Naive thymus-derived CD4-positive, alpha-beta T cell (primary cell): ENCODE measurements at places on chromosomes 6 and 20. TPM values are rescaled to one million over a fixed set of nuclear protein-coding genes. Genes with fewer than 3 reads are reported as not detected.
A peak's percentile ranks its signal among the peaks of the same experiment; 100 is the strongest.

Gene FAM209B
- polyA plus RNA-seq = 0.59 TPM

Gene DOK5
- polyA plus RNA-seq = not detected

Gene DDR1
- polyA plus RNA-seq = 1.8 TPM

Gene MEA1
- 58.2 TPM for polyA plus RNA-seq

Gene PDE7B
- polyA plus RNA-seq = 0.75 TPM

Gene BMP5
- not detected for polyA plus RNA-seq

Gene THBS2
- polyA plus RNA-seq = 0.08 TPM

DNA sequence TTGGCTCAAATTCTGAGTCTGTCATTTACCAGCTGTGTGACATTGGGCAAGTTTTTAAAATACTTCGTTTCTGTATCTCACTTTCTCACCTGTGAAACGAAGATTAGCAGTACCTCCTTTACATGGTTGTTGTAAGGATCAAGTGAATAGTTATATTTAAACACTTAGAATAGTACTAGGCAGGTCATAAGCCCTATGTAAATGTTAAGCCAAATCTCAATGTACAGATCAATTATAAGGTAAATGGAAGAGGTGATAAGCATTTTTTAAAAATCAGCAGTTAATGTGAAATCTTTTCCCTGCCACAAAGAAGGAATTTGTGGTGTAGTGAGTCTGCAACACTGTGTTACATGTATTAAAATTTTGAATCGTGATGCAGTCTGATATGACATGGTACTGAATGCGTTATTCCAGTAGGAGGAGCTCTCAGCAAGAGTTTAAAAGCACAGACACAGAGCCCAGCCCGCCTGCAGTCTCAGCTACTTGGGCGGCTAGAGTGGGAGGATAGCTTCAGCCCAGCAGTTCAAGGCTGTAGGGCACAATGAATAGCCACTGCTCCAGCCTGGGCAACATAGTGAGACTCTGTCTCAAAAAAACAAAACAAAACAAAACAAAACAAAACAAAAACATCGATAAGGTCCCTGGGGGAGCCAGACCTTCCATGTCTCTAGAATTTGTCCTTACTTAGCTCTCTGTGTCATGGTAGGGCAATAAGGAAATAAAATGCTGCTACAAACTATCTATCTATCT lies 46.0 kb downstream of the GTF2H5 start:
- peak; percentile 44 for DNase-seq

GRCh38 chr6:68197356-68197755 lies 437.7 kb upstream of the ADGRB3 start:
- DNase-seq = no peak

DNA sequence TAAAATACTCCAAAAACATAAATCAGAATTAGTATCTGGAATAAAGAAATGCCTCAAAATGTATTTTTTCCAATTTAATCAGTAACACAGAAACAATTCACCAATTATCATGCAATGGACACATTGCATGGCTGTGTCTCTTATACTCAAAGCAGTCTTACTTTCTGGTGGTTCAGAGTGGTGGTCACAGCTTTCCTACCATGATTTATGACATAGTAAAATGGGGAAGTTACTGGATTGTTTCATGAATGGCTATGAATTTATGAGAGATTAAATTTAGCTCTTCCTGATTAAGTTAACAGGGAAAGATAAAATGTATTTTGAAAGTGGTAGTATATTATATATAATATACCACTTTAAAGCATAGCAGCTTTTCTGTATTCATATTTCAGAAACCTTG lies 331.5 kb upstream of the MAP3K7 start:
- DNase-seq = no peak

DNA sequence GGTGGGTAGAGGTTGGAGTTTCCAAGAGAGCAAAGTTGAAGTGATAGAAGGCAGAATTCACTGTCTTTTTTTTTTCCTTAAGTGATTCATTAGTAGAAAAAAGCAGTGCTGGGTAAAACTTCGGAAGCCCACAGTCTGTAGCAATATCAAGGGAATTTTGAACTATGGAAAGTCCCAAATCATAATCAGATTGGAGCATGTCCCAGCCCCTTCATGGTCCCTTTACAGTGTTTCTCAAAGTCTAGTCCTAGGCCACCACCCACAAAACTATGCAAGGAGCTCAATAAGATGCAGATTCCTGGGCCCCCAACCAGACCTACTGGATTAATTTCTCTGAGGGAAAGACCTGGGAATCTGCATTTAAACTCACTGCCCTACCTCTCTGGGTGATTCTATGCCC lies 22.6 kb downstream of the NEDD9 start:
- no peak for DNase-seq

DNA sequence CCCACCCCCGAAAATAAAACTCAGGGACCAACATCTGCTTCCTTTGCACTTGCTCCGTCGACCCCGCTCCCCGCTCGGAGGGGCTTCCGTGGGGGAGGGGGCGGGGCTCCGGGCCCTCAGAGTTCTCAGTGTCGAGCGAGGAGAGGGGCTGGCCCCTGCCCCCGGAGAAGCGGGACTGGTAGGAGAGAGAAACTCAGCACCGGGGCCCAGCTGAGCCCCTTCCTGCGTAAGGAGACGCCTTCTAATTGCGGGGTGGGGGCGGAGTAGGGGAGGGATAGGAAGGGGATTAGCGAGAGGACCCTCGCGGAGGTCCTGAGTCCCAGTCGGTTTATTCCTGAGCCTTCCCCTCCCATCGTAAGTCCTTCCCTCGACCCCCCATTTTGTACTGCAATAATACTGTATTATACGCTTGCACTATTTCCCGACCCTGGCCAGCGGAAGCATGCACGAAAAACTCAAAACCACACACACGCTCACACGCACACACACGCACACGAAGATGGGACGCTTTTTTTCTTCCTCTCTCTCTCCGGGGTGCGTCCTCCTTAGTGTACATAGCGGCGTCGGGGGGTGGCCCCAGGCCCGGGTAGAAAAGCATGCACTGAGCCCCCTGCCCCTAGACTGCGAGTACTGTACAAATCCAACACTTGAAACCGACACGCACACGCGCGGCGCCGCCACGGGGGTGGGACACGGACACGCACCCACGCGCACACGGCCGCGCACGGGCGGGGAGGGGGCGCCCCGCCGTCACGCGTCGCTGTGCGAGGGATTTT lies 22.1 kb upstream of the SLC22A7 start:
- no peak for DNase-seq

GRCh38 chr20:36260316-36260715 lies 24.0 kb downstream of the AAR2 start:
- DNase-seq = no peak

GRCh38 chr6:136405420-136406029 lies 115.9 kb upstream of the BCLAF1 start:
- DNase-seq = no peak

DNA sequence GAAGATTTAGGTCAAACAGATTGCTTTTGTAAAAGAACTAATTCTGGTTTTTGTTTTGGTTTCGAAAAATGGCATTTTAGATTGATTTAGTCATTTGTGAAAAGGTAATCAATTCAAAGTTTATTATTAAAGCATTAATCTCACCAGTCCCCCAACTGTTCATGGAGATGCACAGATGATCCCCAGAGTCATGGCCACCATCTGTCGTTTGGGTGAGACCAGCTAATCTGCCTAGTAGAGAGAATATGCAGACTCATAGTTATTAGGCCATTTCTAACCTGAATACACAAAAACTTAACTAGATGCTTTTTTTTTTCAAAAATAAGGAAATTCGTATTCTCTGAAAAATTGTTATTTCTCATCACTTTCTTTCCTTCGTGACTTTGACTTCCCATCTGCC lies 58.1 kb downstream of the C6orf58 start:
- DNase-seq = no peak
